ENCODE measurements at places on chromosomes 11 and 22.
A peak's percentile ranks its signal among the peaks of the same experiment; 100 is the strongest.

DNA sequence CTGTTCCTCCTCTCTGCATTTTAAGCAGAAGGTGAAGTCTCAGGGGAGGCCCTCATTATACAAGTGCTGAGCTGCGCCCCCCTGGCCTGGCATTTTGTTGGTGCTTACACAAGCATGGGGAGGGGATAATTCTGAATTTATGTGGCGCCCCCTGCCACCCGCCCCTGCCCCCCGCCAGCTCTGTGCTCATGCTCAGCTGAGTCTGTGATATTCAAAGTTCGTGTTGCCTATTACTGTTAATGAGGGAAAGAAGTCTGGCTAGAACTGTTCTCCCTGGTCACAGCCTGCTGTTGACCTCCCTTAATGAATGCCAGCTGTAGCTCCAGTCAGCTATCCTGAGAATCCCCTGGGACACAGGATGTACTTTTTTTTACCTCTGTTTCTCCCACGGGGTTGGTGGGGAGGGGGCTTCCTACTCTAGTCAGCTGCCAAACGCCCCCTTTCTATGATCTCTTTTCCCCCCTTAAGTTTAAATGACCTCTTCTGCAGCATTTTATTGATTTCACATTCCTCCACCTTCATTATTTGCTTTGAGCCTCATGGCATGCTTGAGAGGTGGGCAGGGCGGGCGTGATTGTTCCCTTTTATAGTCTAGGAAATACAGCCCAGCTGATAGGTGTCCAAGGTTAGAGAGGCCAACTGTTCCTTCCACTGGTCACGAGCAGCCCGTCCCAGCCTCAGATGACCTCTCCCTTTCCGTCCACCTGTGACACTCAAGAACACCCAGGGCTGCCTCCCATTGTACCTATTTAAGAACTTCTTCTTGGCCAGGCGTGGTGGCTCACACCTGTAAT is 12.2 kb downstream of the USP2 start:
- no peak for DNase-seq

GRCh38 chr22:42066126-42066761 is 4.4 kb downstream of the NAGA start:
- no peak for DNase-seq

- no peak for DNase-seq
Observed at GRCh38 chr11:87501388-87501787, 463.7 kb downstream of the TMEM135 start.

- no peak for DNase-seq
Observed at GRCh38 chr11:129278586-129279319, 86.6 kb upstream of the ARHGAP32 start.

- DNase-seq = no peak
Observed at GRCh38 chr22:42986115-42986514, 28.8 kb downstream of the PACSIN2 start.

DNA sequence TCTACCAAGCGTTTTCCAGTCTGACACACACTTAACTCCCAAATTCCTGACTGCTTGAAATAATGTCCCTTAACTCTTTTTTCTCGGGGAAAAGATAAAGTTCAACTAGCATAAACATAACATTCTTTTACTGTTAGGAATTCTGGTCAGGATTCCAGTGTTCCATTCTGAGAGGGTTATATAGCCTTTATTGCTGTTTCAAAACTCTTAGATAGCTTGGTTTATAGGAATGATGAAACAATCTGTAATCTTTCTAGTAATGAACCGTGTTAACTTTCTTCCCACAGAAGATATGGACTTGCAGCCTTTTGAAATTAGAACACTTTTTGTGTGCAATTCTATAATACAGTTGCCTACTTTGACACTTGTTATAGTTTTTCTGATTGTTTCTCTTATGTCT is 8.6 kb downstream of the REXO2 start:
- DNase-seq = no peak

- DNase-seq = no peak
Observed at GRCh38 chr22:41505511-41506220, 36.7 kb downstream of the ACO2 start.

DNA sequence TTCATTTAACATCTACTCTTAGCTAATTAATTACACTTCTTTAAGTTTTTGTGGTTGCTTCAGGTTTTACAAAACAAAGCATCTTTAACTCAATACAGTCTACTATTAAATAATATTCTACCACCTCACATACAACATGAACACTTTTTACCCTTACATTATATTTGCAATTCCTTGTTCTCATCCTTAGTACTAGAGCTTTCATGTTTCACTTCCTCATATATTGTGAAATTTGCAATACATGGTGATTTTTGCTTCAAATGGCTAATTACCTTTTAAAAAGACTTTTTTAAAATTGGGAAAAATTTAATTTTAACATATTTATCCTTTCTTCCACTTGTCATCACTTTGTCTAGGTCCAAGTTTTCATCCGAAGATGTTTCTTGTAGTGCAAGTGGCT is 37.5 kb downstream of the RSF1 start:
- DNase-seq = no peak

GRCh38 chr11:68990995-68991780 is 10.4 kb upstream of the MRGPRD start:
- no peak for DNase-seq

DNA sequence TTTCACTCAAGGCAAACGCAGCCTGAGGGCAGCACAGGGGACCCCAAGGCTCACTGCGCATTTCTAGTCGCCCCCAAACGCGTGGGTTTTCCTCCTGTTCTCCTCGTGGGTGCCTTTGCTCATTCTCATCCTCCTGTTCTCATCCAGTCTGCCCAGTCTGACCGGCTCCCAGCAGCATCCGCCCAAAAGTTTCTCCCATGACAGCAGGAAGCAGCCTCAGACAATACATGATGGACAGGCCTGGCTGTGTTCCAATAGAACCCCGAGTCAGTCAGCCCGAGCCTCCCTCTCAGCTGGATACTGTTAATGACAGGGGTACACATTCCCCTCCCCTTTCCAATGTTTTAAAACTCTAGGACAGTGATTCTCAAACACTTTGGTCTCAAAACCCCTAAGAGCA is 22.5 kb upstream of the KRTAP5-7 start:
- DNase-seq = no peak

DNA sequence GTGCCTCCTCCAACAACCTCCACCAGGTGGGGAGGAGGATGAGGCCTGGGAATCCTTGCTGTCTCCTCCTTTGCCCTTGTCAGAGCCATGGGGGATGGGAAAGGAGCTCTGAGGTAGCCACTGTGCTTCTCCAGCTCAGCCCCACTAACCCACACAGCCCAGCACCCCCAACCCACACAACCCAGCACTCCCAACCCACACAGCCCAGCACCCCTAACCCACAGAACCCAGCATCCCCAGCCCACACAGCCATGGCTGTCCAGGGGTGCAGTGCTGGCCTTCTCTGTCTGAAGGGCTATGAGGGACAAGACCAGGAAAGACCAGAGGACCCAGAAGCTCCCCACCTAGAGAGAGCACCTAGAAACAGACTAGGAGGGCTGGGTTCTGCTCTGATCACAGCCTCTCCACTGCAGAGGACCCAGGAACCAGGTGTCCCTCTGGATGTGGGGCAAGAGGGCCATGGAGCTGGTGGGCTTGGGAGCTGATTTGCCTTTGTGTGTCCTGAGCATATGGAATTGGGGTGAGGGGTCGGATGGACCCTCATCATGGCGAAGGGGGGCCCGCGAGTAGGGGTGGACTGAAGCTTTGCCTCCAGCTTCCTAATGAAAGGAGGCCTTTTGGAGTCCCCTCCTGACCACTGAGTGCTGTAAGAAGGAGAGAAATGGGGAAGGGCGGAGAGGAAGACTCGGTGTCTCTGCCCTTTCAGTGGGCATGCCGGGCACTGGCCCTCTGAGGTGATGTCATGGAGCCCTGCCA is 117.6 kb upstream of the THY1 start:
- DNase-seq = no peak

- no peak for DNase-seq
Observed at GRCh38 chr11:20397281-20397680, 9.8 kb downstream of the PRMT3 start.

- DNase-seq = no peak
Observed at GRCh38 chr11:47631473-47631872, 10.9 kb downstream of the MTCH2 start.

- DNase-seq = no peak
Observed at GRCh38 chr11:112885744-112886433, 75.3 kb upstream of the NCAM1 start.

DNA sequence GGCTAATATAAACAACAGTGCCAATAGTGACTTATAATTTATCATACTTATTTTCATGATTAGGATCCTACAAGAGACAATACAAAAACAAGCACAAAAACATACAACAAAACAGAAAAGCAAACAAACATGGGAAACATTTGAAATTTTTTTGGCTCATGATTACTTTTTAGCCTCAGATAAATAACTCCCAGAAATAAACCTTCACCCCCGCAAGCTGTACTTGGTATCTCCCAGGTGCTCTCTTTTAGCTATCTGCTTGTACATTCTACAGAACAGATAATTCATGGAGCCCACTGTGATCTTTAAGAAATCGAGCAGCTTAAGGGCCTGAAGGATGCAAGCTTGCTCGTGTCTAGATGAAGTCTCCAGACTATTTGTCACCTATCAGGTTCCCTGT is 883 bp downstream of the NXPE4 start:
- no peak for DNase-seq

- DNase-seq = no peak
Observed at GRCh38 chr11:73266646-73267020, 5.5 kb upstream of the P2RY6 start.

DNA sequence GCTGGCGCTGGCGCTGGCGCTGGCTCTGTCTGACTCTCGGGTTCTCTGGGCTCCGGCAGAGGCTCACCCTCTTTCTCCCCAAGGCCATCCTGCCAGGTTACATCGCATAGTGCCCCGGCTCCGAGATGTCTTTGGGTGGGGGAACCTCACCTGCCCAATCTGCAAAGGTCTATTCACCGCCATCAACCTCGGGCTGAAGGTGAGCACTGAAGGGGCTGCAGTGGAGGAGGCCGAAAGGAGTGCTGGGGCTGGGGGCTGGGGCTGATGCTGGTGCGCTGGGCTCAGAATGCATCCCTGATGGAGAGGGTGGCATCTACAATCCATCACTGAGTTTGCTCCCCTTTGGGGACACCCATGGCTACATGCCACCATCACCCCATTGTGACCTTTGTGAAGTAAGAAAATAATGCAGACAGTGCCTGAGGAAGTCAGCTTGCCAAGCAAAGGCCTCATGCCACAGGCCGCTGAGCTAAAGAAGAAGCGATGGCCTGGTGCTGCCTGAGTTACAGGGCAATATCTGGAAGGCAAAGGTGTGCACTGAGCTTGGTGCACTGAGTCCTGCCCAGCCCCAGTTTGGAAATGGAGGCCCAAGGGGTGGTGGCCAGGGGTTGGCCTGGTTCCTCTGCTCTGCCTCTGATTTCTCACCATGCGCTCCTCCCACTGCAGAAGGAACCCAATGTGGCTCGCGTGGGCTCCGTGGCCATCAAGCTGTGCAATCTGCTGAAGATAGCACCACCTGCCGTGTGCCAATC is 620 bp downstream of the SMPD1 start:
- DNase-seq = no peak

- DNase-seq = peak; percentile 66
Observed at GRCh38 chr11:13339195-13340153, 61.9 kb downstream of the BMAL1 start.

GRCh38 chr11:120657306-120658070 is 145.9 kb downstream of the GRIK4 start:
- no peak for DNase-seq

GRCh38 chr22:45263463-45264269 is 21.1 kb upstream of the UPK3A start:
- DNase-seq = no peak
